ENCODE measurements at places on chromosomes 7 and 10.

GRCh38 chr10:71582019-71582418, 137.6 kb downstream of the C10orf105 start:
- peak; percentile 34 for DNase-seq

GRCh38 chr7:74134117-74134620, 40.0 kb upstream of the EIF4H start:
- no peak for DNase-seq

DNA sequence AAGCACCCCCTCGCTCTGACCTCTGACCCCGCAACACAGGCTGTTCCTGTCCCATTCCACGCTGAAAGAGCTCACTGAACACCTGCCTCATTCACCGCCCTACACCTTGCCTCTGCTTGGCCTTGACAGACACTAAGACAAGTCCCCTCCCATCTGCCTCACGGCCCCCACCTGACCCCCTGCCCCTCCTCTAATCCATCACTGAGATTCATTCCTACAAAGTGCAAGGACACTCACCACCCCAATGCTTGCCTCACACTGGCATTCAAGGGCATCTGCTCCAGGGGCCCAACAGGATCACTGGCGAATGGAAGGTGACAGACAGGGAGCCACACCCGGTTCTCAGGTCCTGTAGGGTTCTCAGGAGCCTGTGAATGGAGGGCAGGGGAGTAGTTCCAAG, 68.1 kb upstream of the NANOS1 start:
- no peak for DNase-seq

GRCh38 chr7:90345595-90346335, 751 bp upstream of the GTPBP10 start:
- DNase-seq: peak; percentile 55

- DNase-seq: no peak
Measured at GRCh38 chr7:55557666-55558188, 14.6 kb downstream of the VOPP1 start.

GRCh38 chr7:79512261-79512660, 58.8 kb upstream of the MAGI2 start:
- DNase-seq: no peak

- DNase-seq: no peak
Measured at GRCh38 chr7:106592282-106593027, 68.5 kb downstream of the CCDC71L start.

GRCh38 chr7:17710312-17710711, 230.0 kb downstream of the SNX13 start:
- DNase-seq: no peak

DNA sequence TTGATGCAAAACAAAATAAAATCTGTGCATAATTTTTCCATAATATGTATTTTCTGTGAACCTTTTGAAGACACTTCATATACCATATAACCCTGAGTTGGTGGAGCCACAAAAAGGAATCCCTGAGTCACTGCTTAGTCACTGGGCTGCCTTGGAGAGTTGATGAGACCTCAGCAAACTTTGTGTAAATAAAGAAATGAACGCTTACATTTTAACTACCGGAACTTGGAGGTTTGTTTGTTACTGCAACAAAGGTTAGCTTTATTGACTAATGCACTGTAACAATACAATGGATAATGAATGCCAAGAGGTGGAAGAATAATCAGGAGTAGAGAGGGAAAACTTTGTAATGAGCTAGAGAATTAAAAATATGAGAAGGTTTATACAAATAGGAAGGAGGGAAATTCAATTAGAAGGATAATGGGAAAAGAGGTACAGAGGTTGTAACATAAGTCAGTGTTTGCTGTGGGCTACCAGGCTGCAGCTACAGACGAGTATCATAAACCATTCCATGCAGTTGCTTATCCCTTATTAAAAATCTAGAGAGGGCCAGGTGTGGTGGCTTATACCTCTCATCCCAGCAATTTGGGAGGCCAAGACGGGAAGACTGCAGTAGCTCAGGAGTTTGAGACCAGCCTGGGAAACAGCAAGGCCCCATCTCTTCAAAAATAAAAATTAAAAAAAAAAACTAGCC, 1042.1 kb downstream of the TYW1 start:
- DNase-seq: no peak

DNA sequence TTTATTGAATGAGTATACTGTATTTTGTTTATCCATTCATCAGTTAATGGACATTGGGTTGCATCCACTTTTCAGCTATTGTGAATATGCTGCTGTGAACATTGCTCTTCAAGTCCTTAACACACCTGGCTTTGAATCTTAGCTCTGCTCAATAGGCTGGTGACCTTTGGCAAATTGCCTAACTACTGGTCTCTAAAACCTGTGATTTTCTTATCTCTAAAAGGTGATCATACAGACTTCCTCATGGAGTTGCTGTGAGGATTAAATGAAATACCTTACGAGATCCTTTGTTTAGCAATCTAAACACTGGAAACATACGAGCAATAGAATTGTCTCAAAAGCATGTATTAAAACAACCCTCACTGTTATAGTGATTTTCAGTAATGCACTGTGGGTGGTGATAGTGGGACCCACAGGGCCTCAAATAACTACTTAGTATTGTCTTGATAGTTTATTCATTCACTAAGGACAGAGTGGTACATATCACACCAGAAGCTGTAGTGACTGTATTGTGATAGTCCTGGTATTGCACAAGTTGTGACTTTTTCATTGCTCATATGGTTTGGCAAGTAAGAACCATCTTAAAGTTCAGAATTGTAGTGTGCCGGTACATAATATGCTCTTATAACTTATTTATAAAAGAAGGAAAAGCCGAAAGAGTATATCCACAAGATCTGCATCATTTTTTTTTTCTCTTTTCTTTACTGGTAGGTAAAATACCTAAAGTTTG, 257.6 kb downstream of the EXOC4 start:
- no peak for DNase-seq

GRCh38 chr7:95547361-95548348, 48.7 kb downstream of the PDK4 start:
- no peak for DNase-seq

DNA sequence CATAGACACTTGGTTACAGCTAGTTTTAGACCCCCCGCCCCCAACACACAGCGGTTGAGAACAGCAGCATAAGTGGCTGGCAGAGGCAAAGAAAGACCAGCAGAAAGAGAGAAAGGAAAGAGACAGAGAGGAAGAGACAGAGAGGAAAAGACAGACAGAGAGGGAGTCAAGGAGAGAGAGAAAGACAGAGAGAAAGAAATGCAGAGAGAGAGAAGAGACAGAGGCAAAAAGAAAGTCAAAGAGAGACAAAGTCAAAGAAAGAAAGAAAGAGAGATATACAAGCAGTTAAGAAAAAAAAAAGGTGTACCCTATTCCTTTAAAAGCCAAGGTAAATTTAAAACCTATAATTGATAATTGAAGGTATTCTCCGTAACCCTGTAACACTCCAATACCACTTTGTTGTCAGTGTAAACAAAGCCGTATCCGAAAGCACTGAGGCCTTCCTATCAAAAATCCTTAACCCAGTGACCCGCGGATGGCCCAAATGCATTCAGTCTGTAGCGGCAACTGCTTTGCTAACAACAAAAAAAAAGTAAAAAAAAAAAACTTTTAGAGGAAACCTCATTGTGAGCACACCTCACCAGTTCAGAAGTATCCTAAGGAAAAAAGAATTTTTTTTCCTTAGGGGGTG, 11.9 kb upstream of the SLC12A9 start:
- DNase-seq: no peak

DNA sequence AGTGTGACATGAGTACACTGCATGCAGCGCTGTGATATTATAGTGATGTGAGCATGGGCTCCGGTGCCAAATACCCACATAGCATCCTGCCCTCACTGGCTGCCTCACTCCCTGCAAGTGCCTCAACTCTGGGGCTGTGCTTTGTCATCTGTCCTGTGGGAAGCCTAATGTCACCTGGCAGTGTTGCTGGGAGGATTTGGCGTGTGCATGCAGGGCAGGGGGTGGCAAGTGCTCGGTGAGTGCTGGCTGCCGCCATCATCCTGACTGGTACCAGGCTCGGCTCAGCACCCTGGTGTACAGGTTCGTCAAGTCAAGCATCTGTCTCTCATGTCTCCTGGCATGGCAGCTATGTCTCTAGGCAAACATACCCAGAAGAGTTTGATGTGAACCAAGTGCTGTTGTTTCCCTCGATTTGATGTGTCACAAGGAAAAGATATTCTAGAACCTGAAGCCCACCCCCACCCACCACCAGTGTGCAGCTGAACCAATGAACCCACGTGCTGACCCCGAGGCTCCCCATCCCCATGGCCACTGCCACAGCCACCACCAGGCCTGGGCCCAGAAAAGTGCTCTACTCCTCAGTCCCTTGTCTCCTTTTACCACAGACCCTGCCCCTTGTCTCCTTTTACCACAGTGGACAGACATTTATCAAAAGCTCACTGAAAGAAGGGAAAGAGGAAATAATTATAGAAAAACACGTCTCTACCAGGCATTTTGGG, 135.8 kb downstream of the MAPK8 start:
- DNase-seq: no peak

- DNase-seq: no peak
Measured at GRCh38 chr10:1724921-1725488, 12.3 kb downstream of the ADARB2 start.

GRCh38 chr10:5557799-5558771, 33.3 kb downstream of the CALML3 start:
- no peak for DNase-seq

DNA sequence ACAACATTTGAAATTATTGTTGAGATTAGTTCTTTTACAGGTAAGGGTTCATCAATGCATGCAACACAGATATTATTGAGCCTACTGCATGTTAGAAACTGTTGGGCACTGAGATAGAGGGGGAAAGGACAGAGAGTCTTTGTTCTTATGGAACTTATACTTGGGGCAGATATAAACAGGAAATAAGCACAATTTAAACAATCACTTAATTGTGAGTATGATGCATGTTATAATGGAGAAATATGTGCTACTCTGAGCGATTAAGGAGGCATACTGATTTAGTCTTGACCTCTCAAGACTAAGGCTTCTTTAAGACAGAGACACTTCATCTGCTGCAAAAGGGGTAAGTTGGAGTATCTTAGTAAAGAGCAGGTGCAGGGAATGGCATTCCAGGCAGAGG, 593.3 kb downstream of the CCSER2 start:
- no peak for DNase-seq

DNA sequence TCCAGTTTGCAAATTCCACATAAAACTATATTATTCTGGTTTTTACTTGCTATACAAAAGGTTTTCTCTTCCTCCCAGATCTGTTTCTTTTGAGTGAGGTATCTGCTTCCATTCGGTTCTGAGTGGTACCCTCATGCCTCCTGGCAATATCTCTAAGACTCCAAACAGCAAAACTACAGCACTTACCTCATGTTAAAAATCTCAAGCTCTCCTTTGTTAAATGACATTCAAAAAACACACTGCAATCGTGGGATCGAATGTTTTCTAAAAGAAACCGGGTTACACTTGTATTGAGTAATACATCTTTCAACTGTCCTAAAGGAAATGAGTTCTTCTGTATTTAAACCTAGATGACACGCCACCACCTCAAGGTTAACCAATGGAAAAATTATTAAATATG, 11.1 kb downstream of the YWHAG start:
- no peak for DNase-seq

- no peak for DNase-seq
Measured at GRCh38 chr10:124649214-124649613, 95.0 kb downstream of the FAM53B start.

GRCh38 chr10:3420527-3421469, 248.2 kb upstream of the PITRM1 start:
- DNase-seq: no peak

- no peak for DNase-seq
Measured at GRCh38 chr7:28474282-28474638, 61.9 kb downstream of the CREB5 start.

GRCh38 chr7:83550100-83550499, 98.8 kb downstream of the SEMA3E start:
- DNase-seq: peak; percentile 65

DNA sequence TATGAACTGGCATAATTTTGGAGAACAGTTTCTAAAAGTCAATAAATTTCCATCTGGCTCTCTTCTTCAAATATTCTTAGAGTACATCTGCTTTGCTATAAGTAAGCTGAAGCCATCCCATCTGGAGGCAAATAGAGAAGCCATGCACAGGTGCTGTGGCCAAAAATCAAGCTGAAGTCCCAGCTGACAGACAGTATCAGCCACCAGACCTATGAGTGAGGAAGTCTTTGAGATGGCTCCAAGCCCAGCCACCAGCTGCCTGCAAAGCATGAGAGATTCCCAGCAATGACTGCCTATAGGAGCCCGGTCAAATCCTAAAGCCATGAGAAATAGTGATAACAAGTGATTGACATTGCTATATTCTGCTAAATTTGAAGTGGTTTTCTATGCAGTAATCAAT, 21.7 kb upstream of the PRSS58 start:
- no peak for DNase-seq

DNA sequence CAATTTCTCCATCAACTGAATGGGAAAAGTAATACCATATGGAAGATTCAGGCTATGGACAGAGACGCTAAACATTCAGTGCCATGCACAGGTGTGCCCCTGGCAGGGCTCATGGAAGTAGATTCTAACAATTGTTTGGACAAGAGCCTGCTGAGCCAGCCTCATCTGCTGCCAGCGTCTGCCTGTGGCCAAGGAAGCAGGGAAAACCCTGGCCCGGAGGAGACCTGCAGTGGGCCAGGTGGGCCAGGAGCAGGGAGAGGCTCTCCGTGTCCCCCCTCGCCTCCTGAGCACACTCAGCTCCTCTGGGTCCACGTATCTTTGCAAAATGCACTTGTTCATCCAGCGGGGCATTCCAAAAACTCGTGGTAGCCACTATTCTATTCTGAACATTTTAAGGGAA, 130.1 kb downstream of the TCERG1L start:
- DNase-seq: no peak

DNA sequence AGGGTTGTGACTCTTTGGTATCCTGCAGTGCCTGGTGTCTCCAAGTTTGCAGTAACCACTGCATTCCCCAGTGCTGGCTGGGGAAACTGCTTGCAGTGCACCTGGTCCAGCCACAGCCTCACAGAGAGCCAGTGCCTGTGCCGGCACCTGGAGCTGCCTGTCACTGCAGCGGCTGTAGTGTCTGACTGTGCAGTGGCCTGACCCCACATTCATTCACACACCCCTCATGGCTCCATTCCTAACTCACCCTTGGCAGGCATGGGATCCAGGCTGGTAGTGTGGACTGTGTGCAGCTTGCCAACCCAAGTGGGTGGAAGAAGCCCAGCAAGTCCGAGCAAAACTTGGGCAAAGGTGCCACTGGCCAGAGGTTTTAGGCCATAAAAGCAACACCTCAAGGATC, 3.7 kb upstream of the CYP3A43 start:
- DNase-seq: no peak

GRCh38 chr10:36801660-36802059, 323.7 kb upstream of the ANKRD30A start:
- DNase-seq: no peak

DNA sequence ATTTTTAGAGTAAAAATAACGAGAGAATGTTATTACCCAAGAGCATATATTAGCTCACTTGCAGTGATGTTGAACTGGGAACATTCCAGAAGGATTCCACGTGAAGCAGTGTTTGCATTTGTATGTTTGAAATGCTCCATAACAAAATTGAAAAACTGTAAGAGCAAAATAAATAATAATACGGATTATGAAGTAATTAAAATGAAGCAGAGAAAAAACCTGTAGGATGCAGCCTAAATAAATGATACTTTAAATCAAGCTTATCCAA, 203.3 kb downstream of the BAMBI start:
- DNase-seq: no peak
